ENCODE measurements at places on chromosomes 2 and 18.

DNA sequence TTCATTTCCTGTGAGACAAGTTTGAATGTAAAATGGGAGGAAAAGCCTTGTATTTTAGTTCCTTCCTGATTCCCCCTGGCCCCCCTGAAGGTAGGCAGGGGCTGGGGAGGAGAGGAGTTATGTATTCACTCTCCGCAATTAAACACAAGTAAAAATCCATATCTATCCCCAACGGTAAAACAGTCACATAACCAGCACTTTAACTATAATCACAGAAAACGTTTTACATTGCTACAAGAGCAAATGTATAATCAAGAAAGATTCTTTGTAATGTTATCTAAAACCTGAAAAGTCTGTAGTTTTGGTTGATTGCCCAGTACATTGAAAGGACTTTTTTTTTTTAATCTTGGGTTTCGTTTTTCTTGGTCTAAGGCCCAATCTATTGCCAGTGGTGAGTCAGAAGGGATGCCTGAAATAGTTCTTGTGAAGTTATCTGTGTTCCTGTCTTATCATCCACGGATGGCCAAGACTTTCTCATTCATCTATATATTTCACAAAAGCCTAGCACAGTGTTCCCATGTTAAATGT lies 34.5 kb upstream of the CCNYL1 start:
- DNase-seq, result no peak

GRCh38 chr2:30780776-30781330 lies 26.4 kb downstream of the CAPN13 start:
- DNase-seq, result no peak

GRCh38 chr2:12730265-12730664 lies 13.5 kb downstream of the TRIB2 start:
- DNase-seq, result no peak

DNA sequence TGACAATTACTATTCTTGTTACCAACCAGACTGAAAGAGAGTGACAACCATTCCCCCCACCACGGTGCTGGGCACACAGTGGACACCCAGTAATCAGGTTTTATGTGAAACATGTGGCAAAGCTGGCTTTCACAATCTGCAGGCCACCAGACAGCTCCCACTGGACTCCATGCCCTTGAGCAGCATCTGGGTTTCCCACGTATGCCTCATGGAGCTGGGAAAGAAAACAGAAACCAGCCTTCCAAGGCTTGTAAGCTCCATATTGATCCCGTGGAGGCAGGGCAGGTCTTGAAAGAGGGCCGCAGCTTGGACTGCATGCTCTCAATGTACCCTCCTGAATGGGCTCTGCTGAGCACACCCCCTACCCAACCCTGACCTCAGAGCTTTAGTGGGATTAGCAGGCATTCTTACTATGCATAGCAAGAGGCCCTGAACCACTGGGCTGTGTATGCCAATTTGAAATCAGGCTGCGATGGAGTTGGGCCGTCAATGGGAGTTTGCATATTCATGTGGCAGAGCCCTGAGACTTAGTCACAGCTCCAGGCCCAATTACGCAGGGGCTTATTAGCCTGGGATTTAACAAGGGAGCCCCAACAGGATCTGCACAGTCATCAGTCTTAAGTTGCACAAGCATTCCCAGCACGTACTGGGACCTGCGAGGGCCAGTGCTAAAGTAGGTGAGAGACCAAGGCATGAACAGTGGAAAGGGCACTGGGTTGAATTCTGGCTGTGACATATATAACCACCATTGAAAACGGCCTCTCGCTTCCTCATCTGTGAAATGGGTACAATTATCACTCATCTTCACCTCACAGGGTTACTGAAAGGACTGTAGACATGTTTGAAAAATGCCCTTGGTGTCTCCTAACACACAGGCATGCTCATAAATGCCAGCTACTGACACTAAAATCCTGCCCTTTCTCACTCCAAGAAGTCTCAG lies 10.5 kb downstream of the C1QL2 start:
- no peak for DNase-seq

DNA sequence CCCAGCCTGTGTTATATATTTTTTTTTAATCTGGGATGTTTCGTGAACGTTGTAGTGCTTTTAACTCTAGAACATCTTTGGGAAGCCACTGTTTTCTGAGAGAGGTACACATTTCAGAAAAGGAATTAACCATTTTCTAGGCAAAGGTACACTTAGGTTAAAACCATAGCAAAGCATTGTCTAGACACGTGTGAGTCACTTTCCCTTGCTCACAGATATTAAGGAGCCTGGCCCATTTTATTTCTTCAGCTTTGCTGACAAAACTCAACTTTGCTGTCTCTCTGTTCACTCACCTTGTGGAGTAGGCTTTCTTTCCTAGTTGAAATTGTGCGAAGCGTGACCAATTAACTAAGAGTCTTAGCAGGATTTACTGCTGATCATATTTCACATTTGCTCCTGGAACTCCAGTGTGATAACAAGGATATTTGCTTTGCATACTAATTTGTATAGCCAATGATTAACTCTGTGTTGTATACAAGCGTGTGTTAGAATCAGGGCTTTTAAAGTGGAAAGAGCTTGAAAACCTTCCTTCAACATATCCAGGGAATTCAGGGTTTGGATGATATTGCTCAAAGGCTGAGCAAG lies 215.0 kb upstream of the AGAP1 start:
- DNase-seq, result no peak

GRCh38 chr18:74946646-74947375 lies 262.1 kb downstream of the PTGR3 start:
- DNase-seq, result no peak

DNA sequence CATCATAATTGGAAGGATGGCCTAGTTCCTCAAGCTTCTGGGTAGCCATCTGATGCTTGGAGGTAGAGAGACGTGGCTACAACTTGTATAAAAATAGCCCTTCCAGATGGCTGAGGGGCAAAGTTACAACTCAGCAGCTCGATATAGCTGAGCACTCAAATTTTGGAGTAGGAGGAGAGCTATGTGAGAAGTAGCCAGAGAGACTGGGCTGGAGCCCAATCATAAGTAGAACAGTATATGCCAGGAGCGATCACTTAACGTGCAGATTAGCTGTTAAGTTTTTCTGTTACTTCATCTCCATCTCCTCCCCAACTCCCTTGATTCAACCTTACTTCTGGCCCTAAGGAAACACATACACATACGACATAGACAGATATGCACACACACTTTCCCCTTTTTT lies 28.8 kb downstream of the CNRIP1 start:
- DNase-seq, result no peak

DNA sequence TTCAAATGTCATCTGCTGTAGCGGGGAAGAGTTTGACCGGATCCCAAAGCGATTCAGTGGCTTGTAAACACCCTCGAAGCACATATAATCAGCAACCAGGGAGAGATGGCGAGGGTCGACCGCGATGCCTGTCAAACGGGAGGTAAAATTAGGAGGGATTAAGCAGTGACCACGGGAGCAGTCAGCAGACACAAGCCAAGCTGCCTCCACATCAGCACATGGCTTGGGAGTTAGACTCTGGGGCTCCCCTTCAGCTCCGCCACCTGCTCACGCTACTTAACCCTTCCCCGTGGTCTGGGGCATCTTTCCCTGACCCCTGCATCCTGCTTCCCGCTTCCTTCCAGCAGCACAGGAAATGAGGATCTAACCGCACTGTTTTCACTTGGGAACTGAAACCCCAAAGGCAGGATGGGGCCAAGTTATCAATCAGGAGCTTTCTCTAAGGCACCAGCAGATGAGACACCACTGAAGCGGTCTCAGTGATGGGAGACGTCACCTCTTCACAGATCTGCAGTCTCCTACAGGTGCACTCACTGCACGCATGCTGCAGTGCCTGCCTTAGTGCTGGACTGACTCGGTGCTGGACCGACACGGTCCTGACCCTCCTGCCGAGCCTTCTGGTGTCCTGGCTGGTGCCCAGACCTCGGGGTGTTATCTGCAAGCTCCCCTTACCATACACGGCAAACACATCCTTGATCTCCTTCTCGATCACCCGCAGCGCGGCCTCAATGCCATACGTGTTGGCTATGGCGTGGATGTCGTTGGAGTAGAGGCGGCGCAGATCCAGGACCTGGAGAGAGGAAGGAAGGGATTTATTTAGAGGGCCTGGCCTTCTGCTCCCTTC lies 77.5 kb downstream of the POLR1A start:
- DNase-seq, result no peak

DNA sequence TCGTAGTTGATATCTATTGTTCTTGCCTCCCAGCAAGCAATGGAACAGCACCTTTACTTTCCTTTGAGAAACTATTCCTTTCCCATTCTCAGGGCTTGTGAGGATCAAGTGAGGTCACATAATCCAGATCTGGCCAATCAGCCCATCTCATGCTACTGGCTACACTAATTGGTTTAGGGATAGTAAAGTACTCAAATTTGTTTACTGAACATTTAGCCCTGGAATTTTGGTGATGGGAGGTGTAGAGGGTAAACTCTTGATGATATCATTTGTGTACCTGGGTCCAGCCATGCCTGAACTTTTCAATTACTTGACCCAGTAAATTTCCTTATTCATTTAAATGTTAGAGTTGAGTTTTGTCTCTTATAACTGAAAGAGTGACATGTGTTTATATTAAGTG lies 195.8 kb upstream of the TNP1 start:
- DNase-seq, result no peak

DNA sequence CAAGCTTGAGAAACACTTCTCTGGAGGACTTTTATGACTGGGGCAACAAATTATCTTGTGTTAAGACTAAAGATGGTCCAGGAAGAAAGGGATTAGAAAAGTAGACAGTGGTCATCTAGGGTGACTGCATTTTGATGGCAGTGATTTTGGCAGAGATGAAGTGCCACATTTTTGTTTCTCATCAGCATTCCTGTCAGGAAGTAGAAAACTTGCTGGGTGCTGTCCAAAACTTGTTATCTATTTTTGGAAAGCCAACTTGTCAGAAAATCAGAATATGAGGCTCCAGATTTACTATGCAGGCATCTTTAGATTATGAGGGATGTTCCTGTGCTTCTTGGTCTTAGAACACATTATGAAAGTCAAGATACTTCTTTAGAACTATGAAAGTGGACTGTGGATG lies 29.0 kb upstream of the CALCRL start:
- no peak for DNase-seq

GRCh38 chr2:236434593-236434992 lies 135.0 kb upstream of the ACKR3 start:
- no peak for DNase-seq

- DNase-seq, result no peak
These were observed 30.9 kb upstream of the EFEMP1 start for GRCh38 chr2:55954306-55955035.

DNA sequence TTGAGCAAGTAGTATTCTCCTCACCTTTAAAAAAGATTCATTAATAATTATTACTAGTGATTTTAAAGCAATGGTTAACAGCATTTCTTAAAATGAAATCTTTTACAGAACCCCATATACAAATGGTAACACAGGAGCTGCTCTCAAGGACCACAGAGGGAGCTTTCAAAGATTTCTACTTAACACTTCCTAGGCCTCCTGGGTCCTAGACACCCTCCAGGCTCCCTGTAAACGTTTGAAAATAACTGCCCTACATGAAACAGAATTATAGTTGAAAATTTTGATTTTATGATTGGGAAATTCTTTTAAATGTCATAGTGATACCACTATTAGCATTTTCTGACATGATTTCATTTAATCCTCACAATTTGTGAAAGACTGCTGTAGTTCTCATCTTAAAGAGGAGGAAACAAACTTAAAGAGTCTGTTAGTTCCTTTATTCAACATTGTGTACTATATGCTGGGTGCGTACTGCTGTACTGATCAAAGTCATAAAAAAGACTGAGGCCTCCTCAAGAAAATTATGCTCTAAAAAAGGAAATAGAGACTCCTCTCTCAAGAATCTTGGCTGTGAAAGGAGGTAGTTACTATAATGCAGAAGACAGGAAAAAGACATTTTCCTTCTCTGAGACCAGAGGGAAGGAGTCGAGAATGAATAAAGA lies 10.6 kb downstream of the CUL3 start:
- DNase-seq, result no peak

DNA sequence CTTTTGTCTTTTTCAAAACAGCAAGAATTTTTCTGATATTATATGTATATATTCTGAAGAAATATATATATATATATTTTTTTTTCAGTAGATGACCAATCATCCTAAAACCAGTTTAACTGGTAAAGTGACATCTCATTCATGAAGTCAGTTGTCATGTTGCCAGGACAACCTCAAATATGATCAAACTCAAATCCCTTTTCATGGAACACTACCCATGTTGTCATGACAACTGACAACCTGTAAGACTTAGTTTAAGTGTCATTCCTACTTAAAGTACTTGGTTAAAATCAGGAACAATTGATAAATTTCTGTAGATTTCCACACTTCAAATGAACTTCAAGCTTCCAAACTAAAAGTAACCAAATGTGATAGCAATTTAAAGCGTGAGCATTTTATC lies 101.8 kb upstream of the ERBB4 start:
- no peak for DNase-seq

- no peak for DNase-seq
These were observed at the start of gene NYAP2 for GRCh38 chr2:225399504-225399903. TSS of gene NYAP2 (plus strand) at chr2:225399710. CDS start at chr2:225408881, 9,171 bp downstream.

- DNase-seq, result no peak
These were observed 33.5 kb upstream of the MAP4K3 start for GRCh38 chr2:39470580-39470979.

- DNase-seq, result no peak
These were observed 138.6 kb downstream of the DTNA start for GRCh38 chr18:34848695-34849094.

GRCh38 chr2:38498045-38498481 lies 104.7 kb downstream of the HNRNPLL start:
- DNase-seq, result no peak

DNA sequence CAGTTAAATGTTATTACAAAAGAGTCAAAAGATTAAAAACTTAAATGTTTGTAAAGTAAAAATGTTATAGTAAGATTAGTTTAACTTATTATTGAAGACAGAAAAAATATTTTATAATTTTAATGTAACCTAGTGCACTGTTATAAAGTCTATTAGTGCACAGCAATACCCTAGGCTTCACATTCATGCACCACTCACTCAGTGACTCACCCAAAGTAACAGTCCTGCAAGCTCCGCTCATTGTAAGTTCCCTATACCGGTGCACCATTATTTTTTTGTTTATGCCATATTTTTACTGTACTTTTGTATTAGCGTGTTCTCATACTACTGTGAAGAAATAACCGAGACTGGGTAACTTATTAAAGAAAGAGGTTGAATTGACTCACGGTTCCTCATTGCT lies 759.7 kb upstream of the CDH7 start:
- no peak for DNase-seq

GRCh38 chr2:173090973-173091660 lies 15.5 kb downstream of the MAP3K20 start:
- DNase-seq, result no peak

DNA sequence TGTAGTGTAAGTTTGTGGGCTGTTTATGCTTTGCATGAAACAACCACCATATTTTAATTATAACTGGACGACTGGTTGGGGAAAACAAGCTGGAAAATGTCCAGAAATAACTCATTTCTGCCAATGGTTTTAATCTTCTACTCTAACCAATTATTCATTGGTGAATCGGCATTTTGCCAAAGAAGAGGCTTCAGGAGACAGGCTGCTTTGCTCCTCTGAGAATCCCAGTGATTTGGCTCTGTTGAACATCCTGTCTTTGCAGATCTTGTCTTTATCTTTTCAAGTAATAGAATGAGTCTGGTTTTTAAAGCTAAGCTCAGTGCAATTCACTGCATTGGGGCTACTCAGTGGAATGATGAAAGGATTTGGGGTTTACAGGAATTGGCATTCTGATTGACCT lies 109.6 kb downstream of the APOB start:
- DNase-seq, result no peak

Data from CD4-positive, alpha-beta T cell treated with Interleukin-2 at 100 ng/mL for 4 hours (primary cell).